ENCODE measurements at places on chromosomes 2 and 18.
A peak's percentile ranks its signal among the peaks of the same experiment; 100 is the strongest.

GRCh38 chr2:40315683-40316082, 136.2 kb downstream of the SLC8A1 start:
- peak; percentile 81 for DNase-seq

DNA sequence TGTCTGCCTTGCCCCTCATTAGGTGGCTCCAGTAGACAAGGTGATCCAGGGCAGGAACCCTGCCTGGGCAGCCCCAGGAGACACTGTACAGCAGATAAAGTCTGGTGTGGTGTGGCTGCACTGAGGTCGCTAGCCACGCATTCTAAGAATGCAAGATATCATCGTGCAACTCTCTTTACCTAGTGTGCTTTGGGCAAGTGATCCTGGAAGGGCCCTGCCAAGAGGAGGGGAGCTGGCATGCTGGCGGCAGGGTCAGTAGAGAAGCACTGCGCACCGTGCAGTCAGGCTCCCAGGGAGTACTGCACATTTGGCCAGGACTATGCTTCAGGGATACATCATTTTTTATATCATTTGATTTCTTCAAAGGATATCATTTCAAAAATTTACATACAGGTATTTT, 195.3 kb upstream of the SMAD2 start:
- DNase-seq = no peak

- no peak for DNase-seq
Measured at GRCh38 chr2:95060446-95061118, 35.1 kb downstream of the MAL start.

DNA sequence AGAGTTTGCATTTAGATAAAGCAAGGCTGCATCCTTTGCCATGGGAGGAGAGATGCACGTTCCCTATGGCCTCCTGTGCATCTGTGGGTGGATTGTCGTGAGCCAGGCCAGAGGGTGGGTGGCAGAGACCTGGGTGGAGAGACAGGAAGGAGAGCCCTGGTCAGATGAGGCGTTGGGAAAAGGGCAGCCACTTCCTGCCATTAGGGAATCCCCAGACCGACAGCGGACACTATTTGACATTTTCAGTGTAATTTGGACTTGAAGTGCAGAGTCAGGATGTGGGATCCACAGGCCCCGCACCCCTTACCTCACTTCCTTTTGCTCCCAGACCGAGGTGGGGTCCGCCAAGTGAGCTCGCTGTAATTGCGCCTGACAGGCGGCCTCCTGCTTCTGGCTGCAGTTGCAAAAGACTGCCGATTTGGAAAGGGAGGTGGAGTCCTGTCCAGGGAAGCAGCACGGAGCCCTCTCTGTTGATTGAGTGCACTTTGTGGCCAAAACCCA, 150.0 kb downstream of the DYSF start:
- DNase-seq = no peak

GRCh38 chr2:138522556-138522955, 21.0 kb downstream of the SPOPL start:
- no peak for DNase-seq

- no peak for DNase-seq
Measured at GRCh38 chr18:3663870-3664512, 214.0 kb downstream of the TGIF1 start.

DNA sequence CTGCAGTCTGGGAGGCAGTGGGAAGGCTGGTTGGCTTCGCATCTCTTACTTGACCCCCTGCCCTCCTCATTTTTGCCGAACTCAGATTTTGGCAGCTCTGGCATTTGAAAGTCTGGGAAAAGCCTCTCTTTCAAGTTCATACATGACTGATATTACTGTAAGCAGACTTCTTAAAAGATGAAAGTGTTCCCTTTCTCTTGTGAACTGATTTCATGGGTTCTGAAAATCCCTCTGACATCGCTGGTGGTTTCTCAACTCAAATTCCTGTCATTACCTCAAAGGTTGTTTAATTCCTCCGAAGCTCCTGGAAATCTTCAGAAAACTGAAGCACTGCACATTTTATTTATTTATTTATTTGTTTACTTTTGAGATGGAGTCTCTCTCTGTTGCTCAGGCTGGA, 16.9 kb upstream of the SLC38A11 start:
- no peak for DNase-seq

GRCh38 chr2:29201979-29202378, 86.8 kb downstream of the CLIP4 start:
- no peak for DNase-seq

DNA sequence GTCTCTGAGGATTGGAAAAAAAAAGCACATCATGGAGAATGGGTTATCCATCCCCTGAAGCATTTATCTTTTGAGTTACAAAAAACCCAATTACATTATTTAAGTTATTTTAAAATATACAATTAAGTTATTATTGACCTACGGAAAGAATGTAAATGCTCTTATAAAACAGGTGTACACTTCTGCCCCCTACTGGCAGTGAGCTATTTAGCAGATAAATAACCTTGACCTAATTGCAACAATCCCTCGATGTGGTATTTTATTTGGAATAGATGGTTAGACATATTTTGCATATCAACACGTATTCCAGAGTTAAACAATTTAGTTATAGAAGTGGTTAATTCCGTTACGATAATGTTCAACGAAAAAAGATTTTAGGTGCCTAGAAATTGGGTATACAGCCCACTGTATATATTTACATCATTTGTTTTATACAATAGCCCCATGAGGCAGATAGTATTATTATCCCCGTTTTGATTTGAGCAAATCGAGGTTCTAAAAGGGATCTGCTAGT, 9.1 kb upstream of the DAW1 start:
- peak; percentile 43 for DNase-seq

GRCh38 chr2:143582046-143582747, 453.0 kb downstream of the ARHGAP15 start:
- peak; percentile 57 for DNase-seq

DNA sequence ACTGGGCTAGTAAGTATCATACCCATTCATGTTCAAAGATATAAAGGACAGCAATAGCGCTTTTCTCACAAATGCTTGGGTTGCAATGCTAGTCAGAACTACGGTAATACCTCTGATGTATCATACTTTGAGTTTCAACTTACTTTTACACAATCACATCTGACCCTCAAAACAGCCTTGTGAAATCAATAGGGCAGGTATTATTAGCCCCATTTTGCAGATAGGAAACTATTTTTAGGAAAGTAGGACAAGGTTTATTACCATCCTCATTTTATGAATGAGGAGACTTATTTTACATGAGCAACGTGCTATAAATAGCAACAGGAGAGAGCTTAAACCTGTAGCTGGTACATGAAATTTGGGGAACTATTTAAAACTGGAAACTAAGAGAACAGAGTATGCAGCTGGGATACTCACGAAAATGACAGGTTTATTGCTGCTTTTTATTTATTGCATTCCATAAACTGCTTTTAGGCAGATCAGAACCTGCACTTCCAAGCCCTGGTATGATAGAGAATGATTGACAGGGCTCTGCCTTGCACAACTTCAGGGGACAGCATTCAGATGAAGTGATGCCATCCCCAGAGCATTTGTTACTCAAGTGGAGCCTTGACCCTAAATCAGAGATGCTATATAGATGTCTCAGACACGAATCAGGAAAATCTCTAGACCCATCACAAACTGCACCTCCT, 42.4 kb upstream of the PPM1B start:
- no peak for DNase-seq

DNA sequence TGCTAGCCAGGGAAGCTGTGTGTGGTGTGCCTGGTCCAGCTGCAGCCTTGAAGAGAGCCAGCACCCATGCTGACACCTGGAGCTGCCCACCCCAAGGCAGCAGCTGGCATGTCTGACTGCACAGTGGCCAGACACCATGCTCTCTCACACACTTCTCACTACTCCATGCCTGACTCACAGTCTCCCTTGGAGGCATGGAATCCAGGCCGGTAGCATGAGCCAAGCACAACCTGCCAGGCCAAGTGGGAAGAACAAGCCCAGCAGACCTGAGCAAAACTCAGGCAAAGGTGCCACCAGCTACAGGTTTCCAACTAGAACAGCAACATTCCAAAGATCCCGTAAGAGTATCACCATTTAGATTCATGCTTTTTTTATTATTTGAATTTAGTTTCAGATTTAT, 625.3 kb upstream of the LRRTM4 start:
- no peak for DNase-seq

- no peak for DNase-seq
Measured at GRCh38 chr2:223055836-223056235, 3.8 kb downstream of the KCNE4 start.

DNA sequence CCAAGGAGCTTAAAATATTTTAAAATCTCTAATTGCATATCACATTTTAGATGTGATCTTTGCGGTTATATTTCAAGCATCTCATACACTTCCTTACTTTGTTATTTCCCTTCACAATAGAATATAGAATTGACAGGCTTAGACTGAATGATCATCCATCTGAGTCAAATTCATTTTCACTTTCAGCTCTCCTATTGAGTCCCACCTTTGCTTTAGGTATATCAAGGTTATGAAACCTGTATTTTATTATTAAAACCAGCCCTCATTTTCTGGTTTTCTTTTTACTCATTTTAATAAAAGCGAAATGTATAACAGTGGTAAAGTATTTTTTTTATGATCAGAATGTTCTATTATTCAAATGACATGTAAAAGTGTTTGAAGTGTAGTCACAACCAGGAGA, 162.9 kb upstream of the KYNU start:
- DNase-seq = no peak

- peak; percentile 29 for DNase-seq
Measured at GRCh38 chr2:233489666-233490065, 76.9 kb downstream of the USP40 start.

GRCh38 chr18:28338316-28338715, 161.4 kb upstream of the CDH2 start:
- DNase-seq = no peak

- DNase-seq = peak; percentile 48
Measured at GRCh38 chr2:157355618-157356017, 30.0 kb upstream of the ERMN start.

Measured in fibroblast of skin of scalp (primary cell).